ENCODE measurements at places on chromosomes 5 and 9.

DNA sequence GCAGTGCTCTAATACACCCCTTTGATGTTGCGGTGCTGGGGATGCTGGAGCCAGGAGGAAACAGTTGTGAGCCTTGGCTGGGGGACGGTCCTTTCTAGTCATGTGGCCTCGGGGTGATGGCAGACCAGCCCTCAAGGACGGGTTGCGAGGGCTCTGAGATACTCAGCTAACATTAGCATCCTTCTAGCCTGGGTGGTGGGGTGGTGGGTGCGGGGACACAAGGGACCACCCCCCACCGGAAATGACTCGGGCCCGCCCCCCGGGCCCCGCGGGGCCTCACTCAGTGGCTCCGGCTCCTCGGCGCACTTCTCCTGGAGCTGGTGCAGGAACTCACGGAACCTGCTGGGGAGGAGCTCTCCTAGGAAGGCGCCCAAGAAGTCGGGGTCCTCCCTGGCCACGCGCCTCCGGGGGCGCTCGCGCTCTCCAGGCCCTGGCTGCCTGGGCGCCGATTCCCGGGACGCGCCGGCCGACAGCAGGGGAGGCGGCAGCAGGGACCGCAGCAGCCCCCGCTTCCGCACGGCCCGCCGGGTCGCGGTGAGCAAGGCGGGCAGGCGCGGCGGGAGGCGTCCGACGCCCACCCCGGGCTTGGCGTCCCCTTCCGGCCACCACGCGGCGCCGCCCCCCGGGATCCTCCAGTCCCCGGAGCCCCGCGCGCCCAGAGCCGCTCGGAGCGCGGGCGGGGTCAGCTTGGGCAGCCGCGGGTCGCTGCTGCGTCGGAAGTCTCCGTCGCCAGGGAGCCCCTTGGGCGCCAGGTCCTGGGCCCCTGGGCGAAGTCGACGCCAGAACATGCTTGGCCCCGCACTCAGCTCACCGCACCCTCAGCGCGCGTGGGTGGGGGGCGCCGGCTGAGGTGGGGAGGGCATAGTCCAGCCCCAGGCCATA is 873 bp downstream of the C9orf50 start:
- no peak for DNase-seq

DNA sequence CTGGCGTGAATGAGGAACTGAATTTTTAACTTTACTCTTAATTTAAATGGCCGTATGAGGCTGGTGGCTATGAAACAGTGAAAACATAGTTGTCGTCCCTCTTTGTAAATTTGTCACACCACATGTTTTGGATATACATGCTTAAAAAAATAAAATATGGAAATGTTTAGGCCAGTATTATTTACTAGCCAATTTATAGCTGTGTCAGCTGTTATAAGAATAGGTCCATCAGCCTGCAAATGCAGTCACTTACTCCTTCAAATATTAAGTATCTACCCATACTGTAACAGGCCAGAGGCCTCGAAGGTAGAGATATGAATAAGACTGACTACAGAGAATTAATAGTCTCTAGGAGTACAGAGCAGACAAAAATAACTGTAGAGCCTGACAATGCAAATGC is 30.0 kb downstream of the NR6A1 start:
- DNase-seq = no peak

- no peak for DNase-seq
These were observed 430.8 kb downstream of the ARHGEF28 start for GRCh38 chr5:74056789-74057164.

DNA sequence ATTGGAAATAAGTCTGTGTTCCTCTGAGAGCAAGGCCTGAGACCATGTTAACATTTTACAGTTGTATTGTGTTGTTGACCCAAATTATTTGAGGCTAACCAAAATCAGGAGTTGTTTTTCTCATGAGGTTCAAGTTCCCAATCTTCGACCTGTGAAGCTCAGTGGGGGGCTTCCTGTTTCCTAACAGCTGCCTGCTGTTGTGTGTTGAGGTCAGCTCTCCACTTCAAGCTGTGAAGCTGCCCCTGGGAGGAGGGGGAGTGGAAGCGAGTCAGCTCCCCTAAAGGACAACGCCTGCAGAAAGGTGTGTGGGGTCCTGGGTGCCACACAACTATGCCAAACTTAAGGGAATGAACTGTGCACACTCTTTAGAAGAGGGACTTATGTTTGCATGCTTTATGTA is 295.5 kb downstream of the IRX1 start:
- DNase-seq = no peak

GRCh38 chr9:33800886-33801285 is 5.5 kb downstream of the PRSS3 start:
- DNase-seq = no peak

GRCh38 chr5:172645271-172646055 is 4.4 kb downstream of the NEURL1B start:
- DNase-seq = no peak

- DNase-seq = no peak
These were observed 99.8 kb downstream of the RALGPS1 start for GRCh38 chr9:127014216-127014909.

DNA sequence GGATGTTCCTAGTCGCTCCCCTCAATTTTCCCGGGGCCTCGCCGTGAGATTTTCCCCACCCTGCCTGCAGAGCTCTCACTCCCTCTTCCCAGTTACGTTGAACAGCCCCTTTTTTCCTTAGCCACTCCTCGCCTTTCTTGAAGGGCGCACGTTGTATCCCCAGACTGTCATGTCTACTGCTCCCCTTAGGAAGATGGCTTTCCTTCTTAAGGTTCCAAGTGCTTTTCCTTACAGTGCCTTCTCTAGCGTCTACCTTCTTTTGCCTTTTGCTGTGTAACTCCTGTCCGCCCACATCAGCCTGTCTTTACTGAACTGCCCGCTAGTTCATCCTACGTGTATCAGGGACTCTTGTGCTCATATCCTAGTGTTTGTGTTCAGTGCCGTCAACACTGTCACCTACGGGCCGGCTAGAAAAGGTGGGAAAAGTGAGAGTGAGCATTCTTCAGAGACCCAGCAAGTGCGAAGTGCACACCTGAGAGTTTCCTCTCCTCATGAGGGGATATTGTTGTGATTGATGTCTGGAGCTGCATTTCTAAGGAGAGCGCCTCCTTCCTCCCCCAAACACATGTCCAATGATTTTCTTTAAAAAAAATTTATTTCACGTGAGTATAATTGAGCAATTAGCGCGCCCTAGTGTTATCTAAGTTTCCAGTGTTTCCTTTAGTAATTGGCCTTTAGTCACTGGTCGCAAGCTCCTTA is 764 bp downstream of the CAMLG start:
- DNase-seq = no peak

- no peak for DNase-seq
These were observed 48.5 kb upstream of the ZNF354A start for GRCh38 chr5:178778919-178779318.

DNA sequence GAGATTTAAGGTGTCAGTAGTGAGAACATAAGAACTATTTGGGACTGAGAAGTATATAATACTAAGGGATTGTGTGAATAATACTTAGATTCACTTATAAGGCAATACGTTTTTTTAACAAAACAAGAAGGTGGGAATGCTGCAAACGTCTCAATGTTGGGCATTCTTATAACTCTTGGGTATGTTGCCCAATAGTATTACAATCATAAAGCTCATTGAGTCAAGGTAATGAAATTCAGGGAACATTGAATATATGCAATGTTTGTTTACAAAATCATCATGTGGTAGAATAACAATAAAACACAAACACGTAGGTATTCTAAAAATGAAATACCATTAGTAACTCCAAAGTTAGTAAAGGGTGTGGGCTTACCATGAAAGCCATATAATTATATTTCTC is 400.7 kb downstream of the KIAA0825 start:
- DNase-seq = no peak

DNA sequence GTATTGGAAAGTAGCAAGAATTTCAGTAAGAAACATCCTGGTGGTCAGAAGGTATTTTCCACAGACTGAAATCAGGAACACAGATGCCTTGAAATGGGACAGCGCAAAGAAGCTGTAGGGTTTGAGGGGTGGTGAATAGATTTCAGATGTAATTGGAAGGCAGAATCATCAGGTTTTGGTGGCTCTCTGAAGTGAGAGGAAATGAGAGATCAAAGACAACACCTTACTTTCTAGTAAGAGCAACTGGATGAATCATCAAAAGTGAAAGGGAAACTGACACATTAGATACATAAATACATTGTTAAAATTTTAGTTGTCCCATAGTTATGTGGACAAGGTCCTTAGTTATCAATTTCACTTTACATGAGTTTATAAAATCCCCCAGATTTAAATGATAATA is 188.2 kb upstream of the SLC27A6 start:
- no peak for DNase-seq

- DNase-seq = no peak
These were observed 299.2 kb downstream of the CD180 start for GRCh38 chr5:66897356-66897755.

GRCh38 chr9:133889584-133890301 is 102.4 kb downstream of the VAV2 start:
- no peak for DNase-seq

DNA sequence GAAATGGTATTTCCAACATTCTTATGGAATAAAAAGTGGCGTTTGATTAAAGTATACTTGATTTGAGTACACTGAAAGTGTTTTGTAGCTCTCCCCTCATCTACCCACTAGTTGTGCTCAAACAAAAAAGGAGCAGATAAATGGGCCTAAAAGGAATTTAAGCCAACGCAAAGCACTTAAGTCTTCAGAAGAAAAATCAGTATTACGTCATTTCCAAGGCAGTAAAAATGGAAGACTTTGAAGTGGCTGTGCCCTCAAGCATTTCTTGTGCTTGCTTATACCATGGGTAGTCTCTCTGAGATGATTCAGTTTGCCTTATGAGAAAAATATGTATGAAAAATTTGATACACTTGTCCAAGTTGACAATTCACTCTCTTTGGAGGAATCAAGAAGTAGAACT is 279.9 kb upstream of the CD180 start:
- no peak for DNase-seq

DNA sequence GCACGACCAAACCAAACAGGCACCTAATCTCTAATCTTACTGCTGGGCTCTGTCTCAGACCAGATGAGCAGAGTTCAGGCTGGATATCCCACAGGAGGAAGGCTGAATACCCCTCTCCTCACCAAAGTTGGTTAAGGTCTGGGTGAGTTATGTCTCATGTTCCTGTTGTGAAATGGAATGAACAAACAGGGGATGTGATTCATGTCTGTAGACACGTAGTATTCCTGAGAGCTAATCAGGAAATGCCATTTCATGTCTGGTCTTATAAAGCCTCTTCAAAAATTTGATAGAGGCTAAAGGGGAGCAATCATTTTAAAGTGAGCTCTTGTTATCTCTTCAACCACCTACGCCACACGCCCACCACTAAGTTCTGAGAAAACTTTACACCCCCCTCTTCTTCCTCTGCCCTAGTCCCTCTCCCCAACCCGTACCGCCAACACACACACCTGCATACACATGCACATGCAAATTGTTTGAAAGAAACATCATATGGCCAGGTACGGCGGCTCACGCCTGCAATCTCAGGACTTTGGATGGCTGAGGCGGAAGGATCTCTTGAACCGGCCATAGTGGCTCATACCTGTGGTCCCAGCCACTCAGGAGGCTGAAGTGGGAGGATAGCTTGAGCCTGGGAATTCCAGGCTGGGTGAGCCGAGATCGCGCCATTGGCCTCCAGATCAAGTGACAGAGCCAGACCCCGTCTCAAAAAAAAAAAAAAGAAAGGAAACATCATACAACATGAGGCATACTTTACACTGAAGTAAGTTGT is 69.8 kb upstream of the RAI14 start:
- DNase-seq = no peak

- no peak for DNase-seq
These were observed 200.2 kb downstream of the SPATA31D1 start for GRCh38 chr9:82188817-82189216.

DNA sequence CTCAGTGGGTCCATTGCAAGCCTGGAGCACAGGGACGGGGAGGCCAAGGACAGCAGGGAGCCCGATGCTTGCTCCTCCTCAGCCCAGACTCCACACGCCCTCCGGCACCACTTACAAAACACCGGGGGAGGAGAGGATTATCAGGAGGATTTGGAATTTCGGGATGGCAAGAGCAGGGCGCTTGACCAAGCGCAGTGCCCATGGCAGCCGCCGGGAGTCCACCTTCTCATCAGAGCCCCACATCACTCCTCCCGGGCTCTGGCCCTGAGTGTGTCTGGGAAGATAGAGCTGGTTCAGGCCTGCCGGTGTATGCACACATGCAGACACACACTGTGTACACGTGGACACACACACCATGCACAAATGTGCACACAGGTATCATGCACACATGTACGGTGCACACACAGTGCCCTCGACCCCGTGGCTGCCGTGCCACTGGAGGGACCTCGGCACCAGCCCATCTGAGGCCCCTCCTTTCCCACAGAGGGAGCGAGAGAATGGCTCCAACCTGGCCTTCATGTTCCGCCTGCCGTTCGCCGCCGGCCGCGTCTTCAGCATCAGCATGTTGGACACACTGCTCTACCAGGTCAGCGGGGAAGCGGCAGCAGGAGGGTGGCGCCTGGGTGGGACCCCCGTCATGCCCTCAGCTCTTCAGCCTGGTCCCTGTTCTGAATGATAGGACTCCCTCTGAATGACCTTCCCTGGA is 81.7 kb downstream of the KCNT1 start:
- no peak for DNase-seq

DNA sequence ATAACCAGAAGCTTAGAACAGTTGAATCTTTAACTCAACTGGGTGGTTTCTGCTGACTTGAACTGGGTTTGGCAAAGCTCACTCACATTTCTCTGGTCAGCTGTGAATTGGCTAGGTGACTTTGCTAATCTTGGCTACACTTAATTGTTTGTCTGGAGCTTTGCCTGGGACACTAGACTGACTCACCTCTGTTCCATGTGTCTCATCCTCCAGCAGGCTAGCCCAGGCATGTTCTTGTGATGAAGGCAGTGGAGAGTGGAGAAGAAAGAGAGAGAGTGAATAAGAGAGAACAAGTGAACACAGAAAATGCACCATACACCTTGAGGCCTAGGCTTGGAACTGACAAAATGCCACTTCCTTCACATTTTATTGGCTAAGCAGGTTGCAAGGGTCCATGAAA is 32.6 kb downstream of the SPATA31D1 start:
- DNase-seq = no peak

DNA sequence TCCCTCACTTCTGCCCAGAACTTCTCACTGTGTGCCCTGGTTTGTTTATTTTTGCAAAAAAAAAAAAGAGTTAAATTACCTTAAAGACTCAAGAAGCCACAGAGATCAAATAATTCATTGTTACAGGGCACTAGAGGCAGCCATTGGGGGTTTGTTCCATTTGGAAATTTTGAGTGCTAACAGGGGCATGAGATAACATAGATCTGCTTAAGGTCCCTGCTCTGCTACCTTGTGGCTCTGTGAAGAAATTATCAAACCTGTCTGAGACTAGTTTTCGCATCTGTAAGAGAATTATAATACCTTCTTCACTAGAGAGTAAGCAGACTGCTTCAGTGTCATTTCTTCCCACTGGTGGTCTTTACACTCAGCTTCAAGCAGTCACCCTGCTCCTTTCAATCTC is 394 bp downstream of the TLR4 start:
- no peak for DNase-seq

GRCh38 chr5:83360573-83360972 is 111.0 kb upstream of the VCAN start:
- no peak for DNase-seq

Measured in stimulated activated CD8-positive, alpha-beta memory T cell treated with anti-CD3 and anti-CD28 coated beads, Interleukin-15, amount 100 ng/mL, for 48 hours (primary cell).